ENCODE measurements at places on chromosomes 11 and 22.

GRCh38 chr11:64865286-64866172 lies 12.9 kb downstream of the EHD1 start:
- no peak for DNase-seq

- no peak for DNase-seq
Observed at GRCh38 chr11:92801685-92802084, 167.8 kb upstream of the MTNR1B start.

GRCh38 chr22:29901354-29901753 lies 18.4 kb downstream of the MTMR3 start:
- DNase-seq, result no peak

GRCh38 chr11:65492637-65493366 lies 6.0 kb upstream of the MALAT1 start:
- DNase-seq, result peak; percentile 74

- DNase-seq, result no peak
Observed at GRCh38 chr11:18578975-18579598, 9.4 kb downstream of the UEVLD start.

DNA sequence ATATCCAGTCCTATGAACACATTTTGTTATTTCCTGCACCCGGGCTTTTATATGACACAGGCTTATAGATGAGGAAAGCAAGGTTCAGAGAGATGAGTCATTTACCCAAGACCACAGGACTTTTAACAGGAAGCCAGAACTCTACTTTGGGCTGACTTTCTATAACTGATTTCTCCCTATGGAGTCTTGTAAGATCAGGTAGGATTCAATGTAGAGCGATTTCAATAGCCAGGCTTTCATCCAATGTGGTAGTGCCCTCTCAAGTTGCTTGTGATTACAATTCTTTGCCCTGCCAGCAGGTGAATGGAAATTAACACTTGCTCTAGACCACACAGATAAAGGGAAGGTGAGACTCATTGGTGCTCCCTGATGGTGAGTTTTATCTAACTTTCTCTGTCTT lies 378.3 kb downstream of the INSC start:
- no peak for DNase-seq

GRCh38 chr11:38547462-38547861 lies 1949.4 kb upstream of the RAG2 start:
- peak; percentile 38 for DNase-seq

DNA sequence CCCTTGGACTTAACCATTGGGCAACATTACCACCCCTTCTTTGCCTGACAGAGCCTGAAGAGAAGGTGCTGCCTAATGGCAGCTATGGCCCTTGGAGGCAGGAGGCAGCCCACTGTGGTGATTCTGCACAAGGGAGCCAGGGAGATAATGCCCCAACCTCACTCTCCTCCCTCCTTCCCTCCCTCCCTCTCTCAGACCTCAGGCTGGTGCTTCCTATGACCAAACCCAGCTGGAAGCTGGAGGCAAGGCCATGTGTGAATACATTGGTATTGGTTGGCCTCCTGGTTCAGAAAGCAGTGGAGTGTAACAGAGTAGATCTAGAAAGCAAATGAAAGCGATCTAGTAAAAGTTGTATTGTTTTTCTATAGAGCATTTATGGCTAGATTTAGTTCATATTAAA lies 233.1 kb downstream of the CSNK2A3 start:
- DNase-seq, result no peak

- no peak for DNase-seq
Observed at GRCh38 chr11:65315866-65316226, 1.2 kb downstream of the CDC42EP2 start.

- DNase-seq, result no peak
Observed at GRCh38 chr22:19358195-19358594, 66.7 kb upstream of the CLTCL1 start.

GRCh38 chr22:43273902-43274484 lies 69.2 kb downstream of the SCUBE1 start:
- peak; percentile 8 for DNase-seq

DNA sequence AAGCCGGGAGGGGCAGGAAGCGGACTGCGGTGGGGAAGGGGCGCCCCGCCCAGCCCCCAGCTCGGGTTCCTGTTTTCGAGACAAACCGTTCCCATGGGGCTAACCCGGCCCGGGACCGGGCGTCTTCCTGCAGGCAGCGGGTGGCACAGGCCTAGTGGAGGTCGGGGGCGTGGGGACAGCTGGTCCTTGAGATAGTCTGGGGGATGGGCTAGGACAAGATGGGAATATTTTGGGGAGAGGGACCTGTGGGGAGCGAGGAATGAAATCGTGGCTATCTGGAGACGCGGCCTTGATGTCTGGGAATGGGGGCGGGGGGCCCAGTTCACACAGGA lies 1.2 kb upstream of the RASGRP2 start:
- no peak for DNase-seq

DNA sequence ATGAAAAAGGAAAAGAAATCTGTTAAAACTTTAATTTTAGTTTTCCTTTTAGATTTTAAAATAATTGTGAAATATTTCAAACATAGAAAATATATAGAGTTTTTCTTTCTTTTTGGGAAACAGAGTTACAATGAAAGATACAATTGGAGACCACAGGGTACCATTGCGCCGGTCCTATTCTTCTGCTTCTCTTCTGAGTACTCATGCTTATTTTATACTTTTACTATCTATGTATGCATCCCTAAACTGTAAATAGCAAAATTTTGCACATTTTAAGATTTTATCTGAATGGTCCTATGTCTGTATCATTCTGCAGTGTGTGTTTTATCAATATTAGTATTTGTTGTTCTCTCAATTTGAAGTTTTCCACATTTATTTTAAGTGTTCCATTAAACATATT lies 65.0 kb downstream of the EHF start:
- DNase-seq, result no peak
